ENCODE measurements at places on chromosomes 3 and 15.

GRCh38 chr3:131277836-131278497 is 103.6 kb upstream of the NUDT16 start:
- no peak for DNase-seq

GRCh38 chr3:154310840-154311239 is 13.4 kb downstream of the DHX36 start:
- DNase-seq = no peak

- no peak for DNase-seq
Observed at GRCh38 chr3:197375001-197375441, 76.6 kb upstream of the DLG1 start.

DNA sequence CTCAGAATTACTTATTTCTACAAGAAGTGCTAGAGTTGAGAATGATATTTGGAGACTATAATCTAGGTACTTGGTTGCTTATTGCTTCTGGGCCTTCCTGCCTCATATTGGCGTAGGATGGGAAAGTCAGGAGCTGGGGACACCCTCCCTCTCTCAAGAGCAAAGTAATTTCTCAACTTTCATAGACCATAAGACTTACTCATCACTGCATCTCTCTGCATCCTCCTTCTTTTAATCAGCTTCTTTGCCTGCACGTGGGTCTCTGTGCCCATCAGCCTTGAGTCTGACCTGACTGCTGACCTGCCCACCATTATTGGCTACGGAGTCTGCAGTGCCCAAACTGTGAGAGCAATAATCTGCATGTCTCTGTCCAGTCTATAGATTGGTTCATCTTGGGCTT is 27.3 kb upstream of the XIRP1 start:
- DNase-seq = no peak

DNA sequence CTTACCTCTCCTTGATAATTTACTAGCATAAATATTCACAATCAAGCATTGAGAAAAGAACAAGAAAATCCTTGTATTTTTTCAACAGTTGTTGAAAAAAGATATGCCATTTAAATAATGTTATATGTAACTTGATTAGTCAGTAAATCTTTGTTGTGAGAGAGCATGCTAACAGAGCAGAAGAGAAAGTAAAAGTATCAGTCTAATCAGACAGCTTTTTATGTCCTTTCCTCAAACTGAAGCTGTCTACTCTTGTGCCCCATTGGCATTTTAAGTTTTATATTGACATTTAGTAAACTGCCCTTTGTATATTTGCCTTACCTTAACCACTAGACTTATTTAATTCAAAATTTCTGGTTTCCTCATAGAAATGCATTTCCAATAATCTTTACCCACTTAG is 668.7 kb downstream of the OTOL1 start:
- no peak for DNase-seq

DNA sequence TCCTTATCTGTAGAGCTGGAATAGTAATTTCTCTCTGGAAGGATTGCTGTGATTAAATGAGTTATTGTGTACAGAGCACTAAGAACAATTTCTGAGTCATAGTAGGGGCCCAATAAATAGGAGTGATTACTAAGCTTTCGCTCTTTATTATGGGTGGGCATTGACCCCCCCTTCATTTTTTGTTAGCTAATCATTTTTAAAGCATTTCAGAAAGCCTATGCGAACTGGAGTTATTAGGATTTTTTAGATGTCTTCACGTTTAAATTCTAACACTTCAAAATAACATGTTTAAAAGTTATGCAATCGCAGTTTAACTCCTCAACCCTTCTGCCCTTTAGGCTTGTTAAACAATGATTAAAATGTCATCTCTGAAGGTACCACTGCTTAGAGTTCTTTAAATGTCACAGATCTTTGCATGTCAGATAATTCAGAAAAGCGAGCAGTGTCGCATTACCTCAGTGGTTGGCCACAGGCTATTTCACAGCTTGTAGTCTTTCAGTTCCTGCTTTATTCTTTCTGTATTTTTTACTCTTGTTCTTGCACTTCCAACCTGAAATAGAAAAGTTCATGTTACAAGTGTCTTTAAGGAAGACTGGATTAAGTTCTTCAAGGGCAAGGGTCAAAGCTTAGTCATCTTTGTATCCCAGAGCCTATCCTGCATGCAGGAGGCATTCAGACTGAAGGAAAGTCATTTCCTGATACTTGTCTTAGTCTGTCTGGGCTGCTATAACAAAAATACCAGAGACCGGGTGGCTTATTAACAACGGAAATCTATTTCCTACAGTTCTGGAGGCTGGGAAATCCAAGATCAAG is 102.9 kb downstream of the FNDC3B start:
- no peak for DNase-seq

GRCh38 chr15:25052191-25052999 is 97.6 kb downstream of the SNRPN start:
- no peak for DNase-seq

DNA sequence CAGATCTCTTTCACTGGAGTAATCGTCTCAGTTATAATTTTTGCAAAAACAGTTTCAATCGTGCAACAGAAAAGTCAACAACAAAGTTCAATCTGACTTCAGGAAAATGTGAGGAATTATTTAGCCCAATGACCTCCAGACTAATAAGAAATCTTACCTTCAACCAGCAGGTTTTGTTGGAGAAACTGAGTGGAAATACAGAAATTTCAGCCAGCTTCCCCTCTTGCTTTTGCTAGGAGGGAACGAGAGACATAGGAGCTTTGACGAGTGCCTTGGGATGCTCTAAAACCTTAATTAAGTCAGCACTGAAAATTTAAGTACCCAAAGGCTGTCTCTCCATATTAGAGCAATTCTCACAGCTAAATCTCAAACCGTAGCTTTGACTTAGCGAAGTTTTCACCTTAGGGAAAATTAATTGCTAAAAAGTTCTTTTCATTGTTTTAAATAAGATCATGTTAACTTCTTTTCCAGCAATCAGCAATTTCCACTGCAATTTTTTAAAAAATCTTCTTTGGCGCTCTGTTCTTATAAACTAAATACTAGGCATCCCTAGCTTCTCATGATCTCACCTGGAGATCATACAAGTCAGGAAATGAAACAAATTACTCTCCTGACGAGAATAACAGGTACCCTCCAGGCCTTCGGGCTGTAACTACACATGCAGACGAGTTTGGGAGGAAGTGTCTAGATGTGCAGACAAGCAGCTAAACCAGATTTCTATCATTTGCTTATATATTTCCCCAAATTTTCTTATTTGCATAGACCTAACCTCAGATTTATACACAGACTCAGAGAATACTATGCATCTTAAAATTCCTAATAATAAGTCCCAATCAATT is 250.2 kb downstream of the FAM43A start:
- no peak for DNase-seq

DNA sequence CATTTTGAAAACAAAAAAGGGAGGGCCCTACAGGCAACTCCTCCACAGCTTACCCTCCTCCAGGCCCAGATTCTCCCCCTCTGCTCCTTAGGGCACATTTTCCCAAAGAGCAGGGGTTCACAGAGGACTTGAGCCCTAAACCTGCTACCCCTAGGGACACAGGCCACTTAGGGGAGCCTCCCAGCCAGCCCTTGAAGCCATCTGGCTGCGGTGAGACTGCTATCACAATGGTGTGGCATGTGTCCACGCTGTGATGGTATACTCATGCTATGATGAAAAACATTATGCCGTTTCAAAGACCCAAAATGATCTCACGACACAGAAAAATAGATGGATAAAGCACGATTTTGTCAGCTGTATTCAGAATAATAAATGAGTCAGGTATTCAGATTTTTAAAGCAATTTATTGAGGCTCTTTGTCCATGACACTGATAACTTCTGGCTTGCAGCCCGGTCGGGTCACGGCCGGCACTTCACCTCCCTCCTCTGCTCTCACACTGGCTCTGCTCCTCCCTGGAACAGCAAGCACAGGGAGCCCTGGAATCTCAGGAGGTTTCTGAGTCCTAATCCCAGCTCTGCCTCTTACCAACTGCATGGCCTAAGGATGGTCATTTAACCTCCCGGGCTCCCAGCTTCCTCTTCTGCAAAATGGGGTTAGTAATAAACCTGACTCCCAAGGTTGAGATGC is 115.3 kb downstream of the MEGF11 start:
- DNase-seq = no peak

DNA sequence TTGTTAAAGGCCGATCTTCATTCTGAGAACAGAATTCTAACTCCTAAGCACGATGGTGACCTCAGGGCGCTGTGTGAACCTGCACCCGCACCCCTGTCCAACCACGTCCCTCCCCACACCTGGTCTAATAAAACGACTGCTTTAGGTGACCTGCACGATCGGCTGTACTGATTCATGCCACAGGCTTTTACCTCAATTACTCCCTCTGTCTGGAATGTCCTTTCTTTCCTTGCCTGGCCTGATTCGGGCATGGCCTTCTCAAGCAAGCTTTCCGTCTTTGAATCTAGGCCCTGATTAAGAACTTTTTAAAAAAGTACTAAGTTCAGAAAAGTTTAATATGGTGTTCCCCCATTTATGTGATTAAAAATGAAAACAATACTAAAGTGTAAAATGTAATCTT is 842 bp upstream of the U2SURP start:
- DNase-seq = no peak

- DNase-seq = no peak
Observed at GRCh38 chr3:30662836-30663235, 56.4 kb downstream of the TGFBR2 start.

- no peak for DNase-seq
Observed at GRCh38 chr15:38196076-38196475, 56.6 kb upstream of the SPRED1 start.

GRCh38 chr3:9301798-9302197 is 52.4 kb upstream of the SRGAP3 start:
- DNase-seq = no peak

- DNase-seq = no peak
Observed at GRCh38 chr3:48068886-48069285, 52.7 kb upstream of the MAP4 start.

DNA sequence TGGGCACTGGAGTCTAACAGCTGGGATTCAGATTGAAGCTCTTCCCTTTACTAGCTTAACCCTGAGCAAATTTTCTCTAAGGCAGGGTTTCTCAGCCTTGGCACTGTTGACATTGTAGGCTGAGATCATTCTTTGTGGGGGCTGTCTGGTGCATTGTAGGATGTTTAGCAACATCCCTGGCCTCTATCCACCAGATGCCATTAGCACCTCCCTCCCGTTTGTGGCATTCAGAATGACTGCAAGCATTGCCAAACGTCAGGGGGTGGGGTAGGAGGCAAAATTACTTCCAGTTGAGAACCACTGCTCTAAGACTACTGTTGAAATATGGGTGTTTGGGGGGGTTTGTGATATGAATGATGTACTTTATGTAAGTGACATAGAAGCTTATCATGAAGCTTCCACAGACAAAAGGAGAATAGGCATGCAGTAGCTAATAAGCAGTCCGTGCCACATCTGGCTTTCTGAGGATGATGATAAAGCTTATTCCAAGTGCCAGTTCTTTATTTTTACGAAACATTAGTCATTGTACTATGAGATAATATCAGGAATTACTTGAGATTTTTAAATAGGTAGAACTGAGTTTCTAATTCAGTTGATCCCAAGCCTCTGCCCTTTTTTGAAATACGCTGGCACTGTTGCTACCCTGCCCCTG is 39.3 kb downstream of the NKIRAS1 start:
- no peak for DNase-seq

- no peak for DNase-seq
Observed at GRCh38 chr15:24607636-24608035, 67.9 kb upstream of the NPAP1 start.

DNA sequence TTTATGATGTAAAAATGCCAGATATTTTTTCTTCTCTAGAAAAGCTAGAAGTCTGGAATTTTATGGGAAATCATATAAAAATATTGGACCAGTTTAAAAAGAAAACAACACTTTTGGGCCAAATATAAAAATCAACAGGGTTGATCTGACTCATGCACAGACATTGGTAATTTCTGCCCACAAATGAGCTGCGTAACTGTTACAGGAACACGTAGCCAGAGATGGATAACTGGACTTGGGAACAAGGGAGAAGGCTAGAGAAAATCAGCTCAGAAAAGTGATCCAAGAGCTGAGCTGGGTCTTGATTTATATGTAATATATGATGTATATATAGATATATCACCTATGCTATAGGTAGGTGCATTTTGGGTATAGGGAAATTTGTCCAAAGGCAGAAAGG is 36.8 kb upstream of the NAALADL2 start:
- no peak for DNase-seq

DNA sequence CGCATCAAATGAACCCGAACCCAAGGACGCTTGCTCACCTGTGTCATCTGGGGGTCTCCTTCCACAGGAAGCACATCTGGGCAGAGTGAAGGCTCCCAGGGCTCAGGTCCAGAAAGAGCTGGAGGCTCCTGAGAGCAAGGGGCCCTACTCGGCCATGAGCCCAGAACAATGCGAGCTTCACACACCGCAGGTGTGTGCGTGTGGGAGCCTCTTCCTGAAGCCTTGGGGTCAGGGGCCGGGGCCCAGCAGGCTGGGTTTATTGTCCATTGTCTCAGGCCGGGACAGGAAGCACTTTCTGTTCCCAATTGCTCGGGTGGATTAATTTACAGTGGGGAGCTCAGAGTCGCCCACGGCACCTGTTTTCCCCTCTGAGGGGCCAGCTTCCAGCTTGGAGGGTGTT is 74.8 kb downstream of the RPN1 start:
- DNase-seq = no peak

DNA sequence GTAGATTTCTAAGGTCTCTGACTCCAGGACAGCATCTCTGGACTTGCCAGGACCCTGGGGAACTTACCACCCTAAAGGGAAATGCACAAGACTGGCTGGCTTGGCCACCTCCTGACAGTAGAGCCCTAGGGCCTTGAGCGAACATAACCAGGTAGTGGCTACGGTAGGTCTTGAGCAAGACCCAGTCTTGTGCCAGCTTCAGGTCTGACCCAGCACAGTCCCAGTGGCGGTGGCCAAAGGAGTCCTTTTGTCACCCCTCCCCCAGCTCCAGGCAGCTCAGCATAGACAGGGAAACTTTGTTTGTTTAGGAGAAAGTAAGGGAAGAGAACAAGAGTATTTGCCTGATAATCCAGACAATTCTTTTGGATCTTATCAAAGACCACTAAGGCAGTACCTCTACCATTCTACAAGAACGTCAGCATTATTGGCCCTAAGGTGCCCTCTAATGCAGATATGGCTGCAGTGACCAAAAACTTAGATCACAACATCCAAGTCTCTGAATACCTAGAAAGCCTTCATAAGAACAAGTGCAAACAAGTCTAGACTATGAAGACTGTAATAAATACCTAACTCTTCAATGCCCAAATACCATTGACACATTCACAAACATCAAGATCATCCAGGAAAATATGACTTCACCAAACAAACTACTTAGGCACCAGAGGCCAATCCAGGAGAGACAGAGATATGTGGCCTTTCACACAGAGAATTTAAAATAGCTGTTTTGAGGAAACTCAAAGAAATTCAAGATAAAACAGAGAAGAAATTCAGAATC is 38.7 kb upstream of the FBN1 start:
- DNase-seq = no peak
